ENCODE measurements at places on chromosomes 4 and X. TPM values are rescaled to one million over a fixed set of nuclear protein-coding genes. Genes with fewer than 3 reads are reported as not detected.

DNA sequence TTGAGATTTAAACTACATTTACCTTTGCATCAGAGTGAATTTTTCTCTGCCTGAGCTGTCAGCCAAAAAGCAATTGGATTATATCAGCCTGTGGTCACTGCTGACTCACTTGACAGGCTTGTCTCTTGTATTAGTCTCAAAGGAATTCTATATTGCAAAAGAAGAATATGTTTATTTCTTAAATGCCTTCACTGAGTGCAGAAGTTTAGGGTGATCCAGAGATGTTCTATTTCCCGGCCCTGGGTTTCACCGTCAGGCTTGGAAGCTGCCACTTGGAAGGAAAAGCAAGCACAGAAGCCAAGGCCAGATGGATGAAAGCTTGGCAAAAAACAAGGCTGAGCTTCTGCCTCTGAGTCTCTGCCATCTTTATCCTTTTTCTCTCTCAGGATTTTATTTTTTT is 80.9 kb downstream of the FAM114A1 start:
- peak; percentile 24 for DNase-seq

- no peak for DNase-seq
Measured at GRCh38 chrX:24629701-24630100, 17.4 kb downstream of the PCYT1B start.

- DNase-seq = no peak
Measured at GRCh38 chr4:139900964-139901376, 235.4 kb downstream of the MGST2 start.

- no peak for DNase-seq
Measured at GRCh38 chr4:122700178-122700725, 32.3 kb upstream of the BBS12 start.

The LONRF3 gene
- 3.0 TPM for polyA plus RNA-seq

DNA sequence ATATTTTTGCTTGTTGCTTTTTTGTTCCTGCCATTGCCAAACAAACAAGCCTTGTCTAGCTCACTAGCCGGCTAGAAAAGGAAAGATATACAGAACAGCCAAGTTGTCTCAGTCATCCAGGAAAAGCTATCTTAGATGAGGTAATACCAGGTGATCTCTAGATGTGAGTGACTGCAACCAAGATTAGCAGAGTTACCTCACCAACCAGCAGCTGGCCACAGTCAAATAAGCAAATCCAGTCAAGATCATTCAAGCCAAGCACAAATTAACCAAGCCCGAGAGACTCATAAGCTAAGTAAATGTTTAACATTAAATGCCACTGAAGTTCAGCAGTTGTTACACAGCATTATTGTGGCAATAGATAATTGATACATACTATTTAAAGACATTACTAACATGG is 108.6 kb downstream of the CENPC start:
- no peak for DNase-seq

The KLHL5 gene
- 42.6 TPM for polyA plus RNA-seq

- DNase-seq = no peak
Measured at GRCh38 chrX:9747644-9748043, 18.0 kb downstream of the GPR143 start.

The UBE2A gene
- 91.4 TPM for polyA plus RNA-seq

The ADAMTS3 gene
- polyA plus RNA-seq = 8.7 TPM

DNA sequence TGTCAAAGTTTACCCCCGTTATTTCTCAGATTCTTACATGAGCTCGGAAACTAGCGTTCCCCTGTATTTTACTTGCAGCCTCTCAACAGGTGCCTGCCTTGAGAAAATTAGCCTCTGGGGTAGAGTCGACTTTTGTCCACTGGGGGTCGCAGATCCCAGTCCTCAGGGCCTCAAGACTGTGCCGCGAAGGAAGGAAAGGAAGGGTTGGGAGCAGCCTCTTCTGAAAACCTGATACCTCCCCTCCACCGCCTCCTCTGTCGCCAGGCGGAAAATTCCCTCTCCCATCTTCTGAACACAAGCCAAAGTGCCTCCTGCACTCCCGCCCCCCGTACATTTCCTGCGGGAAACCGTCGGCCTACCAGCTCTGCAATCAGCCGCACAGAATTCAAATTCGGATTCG is 44.4 kb upstream of the TMSB15B start:
- peak; percentile 44 for DNase-seq

The FABP2 gene
- not detected for polyA plus RNA-seq

- no peak for DNase-seq
Measured at GRCh38 chrX:10280071-10280470, 123.3 kb downstream of the CLCN4 start.

DNA sequence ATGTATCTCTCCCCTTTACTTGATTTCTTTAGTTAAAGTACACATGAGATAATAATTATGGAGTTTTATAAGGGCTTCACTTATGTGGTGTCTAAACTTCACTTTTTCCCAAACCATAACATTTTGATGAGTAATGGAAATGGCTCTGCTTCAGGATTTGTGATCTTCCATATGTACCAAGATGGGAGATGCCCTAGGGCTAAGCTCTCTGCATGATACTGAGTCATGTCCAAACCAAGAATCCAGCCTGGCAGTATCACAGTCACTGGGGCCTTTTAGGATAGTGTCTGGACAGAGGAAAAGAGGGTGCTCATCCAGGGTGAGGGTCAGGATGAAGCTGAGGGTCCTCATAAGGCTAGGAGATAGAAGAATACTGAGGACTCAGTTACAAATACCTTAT is 47.9 kb upstream of the PAGE3 start:
- DNase-seq = no peak

The TCEAL1 gene
- 31.3 TPM for polyA plus RNA-seq

The SUPT20HL2 gene
- polyA plus RNA-seq = not detected

The GPRIN3 gene
- 2.2 TPM for polyA plus RNA-seq

GRCh38 chr4:158238575-158238974 is 28.3 kb downstream of the TMEM144 start:
- no peak for DNase-seq

The VCX3A gene
- polyA plus RNA-seq = not detected

GRCh38 chr4:83921124-83921523 is 385.2 kb downstream of the GPAT3 start:
- DNase-seq = no peak

DNA sequence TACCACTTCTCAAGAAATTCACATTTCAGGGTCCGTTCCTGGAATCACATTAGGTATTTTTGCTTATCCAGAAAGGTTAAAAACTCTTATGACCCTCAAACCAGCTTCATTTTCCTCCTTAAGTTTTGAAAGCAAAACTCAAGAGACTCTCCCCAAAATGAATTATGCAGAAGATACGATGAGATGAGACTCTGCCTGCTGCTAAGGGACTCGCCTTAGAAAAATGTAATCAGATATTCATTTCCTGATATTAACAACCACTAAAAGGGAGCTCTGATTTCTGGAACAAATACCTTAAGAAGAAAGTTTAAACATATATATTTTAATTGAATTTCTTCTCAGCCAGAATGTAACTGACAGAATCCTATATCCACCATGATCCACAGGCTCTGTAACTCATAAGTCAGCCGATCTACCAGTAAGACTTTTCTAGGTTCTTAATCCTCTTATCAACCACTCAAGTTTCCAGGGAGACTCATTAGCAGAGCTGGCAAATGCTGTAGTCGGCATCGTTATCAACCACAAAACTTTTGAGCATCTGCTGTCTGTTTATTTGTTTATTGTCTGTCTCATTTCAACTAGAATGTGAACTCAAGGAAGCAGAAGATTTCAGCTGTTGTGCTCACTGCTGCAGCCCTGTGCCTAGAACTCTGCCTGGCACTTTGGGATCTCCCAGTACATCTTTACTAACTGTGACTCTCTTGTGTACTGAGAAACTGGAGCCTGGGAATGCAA is 112.5 kb downstream of the LDB2 start:
- no peak for DNase-seq

DNA sequence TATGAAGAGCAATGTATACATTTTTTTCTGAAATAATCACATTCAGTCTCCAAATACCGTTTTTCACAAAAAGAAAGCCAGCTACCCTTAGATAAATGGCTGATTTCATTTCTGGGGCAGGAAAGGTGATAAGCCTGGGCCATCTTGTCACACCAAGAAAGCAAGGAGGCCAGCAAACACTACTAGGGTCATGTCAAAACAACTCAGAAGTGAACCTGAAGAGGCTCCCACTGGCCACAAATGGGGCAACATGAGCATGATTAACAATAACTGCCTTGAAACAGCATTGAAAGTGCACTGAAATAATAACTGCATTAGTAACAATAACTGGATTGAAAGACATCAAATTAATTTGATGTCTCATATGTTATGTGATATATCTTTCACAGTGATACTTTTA is 39.3 kb downstream of the SH3KBP1 start:
- no peak for DNase-seq

The CYBB gene
- polyA plus RNA-seq = 14.6 TPM

The BRS3 gene
- not detected for polyA plus RNA-seq

The GPR82 gene
- polyA plus RNA-seq = 0.11 TPM

GRCh38 chr4:128573781-128574508 is 235.6 kb upstream of the JADE1 start:
- no peak for DNase-seq

The GAGE2A gene
- polyA plus RNA-seq = not detected

The SNCA gene
- 75.7 TPM for polyA plus RNA-seq

DNA sequence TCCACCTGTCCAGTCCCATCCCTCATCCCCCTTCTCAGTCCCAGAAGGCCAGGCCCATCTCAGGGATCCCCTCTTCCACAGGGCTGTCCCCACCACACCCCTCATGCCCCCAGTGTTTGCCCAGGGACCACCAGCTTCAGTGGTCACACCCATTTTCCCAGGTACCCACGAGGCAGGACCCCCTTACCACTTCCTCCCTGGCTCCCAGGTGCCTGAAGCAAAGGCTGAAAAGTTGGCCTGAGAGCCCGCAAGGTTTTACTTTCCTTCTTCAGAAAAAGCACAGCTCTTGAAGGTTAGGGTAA is 7.8 kb downstream of the TMEM271 start:
- DNase-seq = no peak

The PNMA6F gene
- polyA plus RNA-seq = not detected

DNA sequence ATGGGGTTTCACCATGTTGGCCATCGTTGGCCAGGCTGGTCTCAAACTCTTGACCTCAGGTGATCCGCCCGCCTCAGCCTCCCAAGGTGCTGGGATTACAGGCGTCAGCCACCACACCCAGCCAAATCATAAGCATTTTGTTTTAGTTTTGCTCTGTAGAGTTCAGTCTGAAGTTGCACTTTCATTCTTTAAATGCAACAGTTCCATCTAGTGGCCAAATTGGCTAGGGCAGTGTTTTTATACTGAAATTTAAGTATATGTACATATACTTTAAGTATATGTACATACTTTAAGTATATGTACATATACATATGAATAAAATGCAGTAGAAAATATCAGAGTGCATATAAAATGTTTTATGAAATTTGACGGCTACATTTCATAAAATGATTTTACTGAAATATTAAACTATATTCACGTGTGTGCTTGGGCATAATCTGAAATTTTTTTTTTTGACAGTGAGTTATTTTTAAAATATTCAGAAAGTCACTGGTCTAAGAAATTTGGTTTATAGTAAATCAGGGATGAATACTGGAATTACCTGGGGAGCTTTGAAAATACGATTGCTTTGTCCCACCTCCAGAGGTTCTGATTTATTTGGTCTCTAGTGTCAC is 145.5 kb downstream of the NWD2 start:
- DNase-seq = peak; percentile 64
